ENCODE measurements at places on chromosomes 4 and X. TPM values are rescaled to one million over a fixed set of nuclear protein-coding genes. Genes with fewer than 3 reads are reported as not detected.

Gene ASB9
- 25.2 TPM for total RNA-seq

Gene MID1
- total RNA-seq: 59.8 TPM

Gene ZFP92
- total RNA-seq: 0.39 TPM

Gene GPR119
- total RNA-seq: not detected

Gene YIPF6
- total RNA-seq: 38.8 TPM

Gene PNCK
- total RNA-seq: 0.58 TPM

Gene SGMS2
- 24.7 TPM for total RNA-seq

Gene HERC5
- total RNA-seq: 5.2 TPM

Gene LIMCH1
- total RNA-seq: 46.0 TPM
